ENCODE measurements at places on chromosomes 2 and 18. TPM values are rescaled to one million over a fixed set of nuclear protein-coding genes. Genes with fewer than 3 reads are reported as not detected.
A peak's percentile ranks its signal among the peaks of the same experiment; 100 is the strongest.

The FAM124B gene
- not detected for total RNA-seq

GRCh38 chr2:48572816-48573215 is 42.9 kb downstream of the STON1 start:
- no peaks in the 10 kb centered on the region for H3K4me1 ChIP-seq
- H3K27ac ChIP-seq = no peak overlapping the region
- H3K4me3 ChIP-seq = no peak overlapping the region
- no peaks in the 10 kb centered on the region for H3K36me3 ChIP-seq
- H3K27me3 ChIP-seq = no peaks in the 10 kb centered on the region

The LRRTM1 gene
- not detected for total RNA-seq

GRCh38 chr2:127796389-127796788 is 14.6 kb downstream of the WDR33 start:
- H3K4me1 ChIP-seq = peaks cover 11% of the 10 kb centered on the region
- H3K36me3 ChIP-seq = no peaks in the 10 kb centered on the region
- H3K27ac ChIP-seq = no peak overlapping the region
- DNase-seq = no peak
- no peak overlapping the region for H3K4me3 ChIP-seq

The SIGLEC15 gene
- not detected for total RNA-seq

- DNase-seq = no peak
- peaks cover 78% of the 10 kb centered on the region for H3K4me1 ChIP-seq
- no peaks in the 10 kb centered on the region for H3K27me3 ChIP-seq
- H3K4me3 ChIP-seq = peak overlapping the region; percentile 77
- H3K36me3 ChIP-seq = no peaks in the 10 kb centered on the region
Measured at GRCh38 chr2:68739595-68740399, 5.2 kb downstream of the ARHGAP25 start.

GRCh38 chr2:23675506-23675905 is 251.4 kb downstream of the ATAD2B start:
- H3K36me3 ChIP-seq = no peaks in the 10 kb centered on the region
- no peaks in the 10 kb centered on the region for H3K4me1 ChIP-seq
- H3K27me3 ChIP-seq = no peaks in the 10 kb centered on the region
- H3K4me3 ChIP-seq = no peak overlapping the region

All from naive thymus-derived CD4-positive, alpha-beta T cell (primary cell).